Stimulated activated CD8-positive, alpha-beta memory T cell treated with anti-CD3 and anti-CD28 coated beads, Interleukin-7, amount 100 ng/mL, for 48 hours (primary cell): ENCODE measurements at places on chromosomes 12 and 14.
A peak's percentile ranks its signal among the peaks of the same experiment; 100 is the strongest.

DNA sequence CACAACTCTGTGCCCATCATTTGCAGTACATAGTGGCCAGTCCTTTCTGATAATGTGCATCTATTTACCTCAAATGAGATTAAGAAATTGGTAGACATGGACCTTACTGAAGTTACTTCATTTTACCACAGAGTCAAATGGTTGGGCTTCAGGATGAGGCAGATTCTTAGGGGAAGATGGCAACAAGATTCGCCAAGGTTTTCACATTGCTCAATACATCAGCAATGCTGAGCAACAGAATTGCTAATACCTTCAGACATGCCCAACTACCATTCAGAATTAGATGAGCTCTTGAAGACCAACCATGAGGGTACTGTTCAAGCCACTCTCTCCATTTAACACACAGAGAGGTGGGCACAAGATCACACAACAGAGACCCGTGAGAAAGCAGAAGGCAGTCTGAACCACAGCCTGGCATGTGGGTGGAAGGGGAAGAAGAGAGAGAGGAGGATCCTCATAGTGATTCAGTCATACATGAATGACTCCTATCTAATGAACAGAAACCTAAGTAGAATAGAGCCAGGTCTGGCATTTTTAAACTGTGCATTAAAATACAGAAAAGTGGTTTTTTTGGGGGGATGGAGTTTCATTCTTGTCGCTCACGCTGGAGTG is 28.5 kb downstream of the CPM start:
- DNase-seq, result no peak

- no peak for DNase-seq
Observed at GRCh38 chr12:13176256-13176655, 20.3 kb upstream of the EMP1 start.

- peak; percentile 27 for DNase-seq
Observed at GRCh38 chr14:103141117-103141796, 18.0 kb downstream of the TNFAIP2 start.

DNA sequence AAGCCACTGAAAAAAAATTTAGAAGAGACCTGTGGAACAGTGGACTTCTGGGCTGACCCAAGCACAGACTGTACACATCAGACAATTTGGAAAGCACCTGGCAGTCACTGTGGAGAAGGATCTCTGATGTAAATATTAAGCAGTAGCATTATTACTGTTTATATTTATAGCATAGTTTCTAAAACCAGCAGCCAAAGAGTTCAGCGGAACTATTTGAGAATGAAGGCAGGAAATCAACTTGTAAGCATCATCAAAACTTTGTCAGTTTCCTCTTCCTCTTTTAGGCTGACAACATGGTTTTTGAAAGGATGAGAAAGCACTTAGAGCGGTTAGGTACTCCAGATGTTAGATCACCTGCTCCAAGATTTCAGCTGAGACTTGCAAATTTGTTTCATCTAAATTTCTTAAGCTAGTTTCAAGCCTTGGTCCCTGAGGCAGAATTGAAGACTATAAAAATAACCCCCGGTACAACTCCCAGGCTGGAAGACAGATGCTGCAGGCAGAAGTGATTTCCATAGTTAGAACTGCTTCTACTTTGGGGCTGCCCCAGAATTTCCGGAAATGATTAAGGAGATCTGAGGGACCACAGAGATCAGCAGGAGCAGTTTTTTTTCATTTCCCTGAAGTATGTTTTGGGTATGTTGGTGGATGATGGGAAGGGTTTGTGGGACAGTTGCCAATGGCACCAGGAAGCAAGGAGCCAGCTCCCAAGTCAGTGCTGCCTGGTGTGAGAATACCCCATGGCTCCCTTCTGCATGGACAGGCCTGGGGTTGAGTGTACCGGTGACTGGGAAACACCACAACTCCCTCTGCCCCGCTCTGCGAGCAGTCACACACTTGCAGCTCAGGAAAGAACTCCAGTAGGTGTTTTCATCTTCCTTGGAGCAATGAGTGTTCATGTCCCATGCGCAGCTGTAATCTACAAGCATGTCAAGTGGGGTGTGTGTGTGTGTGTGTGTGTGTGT is 354.5 kb downstream of the NUAK1 start:
- no peak for DNase-seq

DNA sequence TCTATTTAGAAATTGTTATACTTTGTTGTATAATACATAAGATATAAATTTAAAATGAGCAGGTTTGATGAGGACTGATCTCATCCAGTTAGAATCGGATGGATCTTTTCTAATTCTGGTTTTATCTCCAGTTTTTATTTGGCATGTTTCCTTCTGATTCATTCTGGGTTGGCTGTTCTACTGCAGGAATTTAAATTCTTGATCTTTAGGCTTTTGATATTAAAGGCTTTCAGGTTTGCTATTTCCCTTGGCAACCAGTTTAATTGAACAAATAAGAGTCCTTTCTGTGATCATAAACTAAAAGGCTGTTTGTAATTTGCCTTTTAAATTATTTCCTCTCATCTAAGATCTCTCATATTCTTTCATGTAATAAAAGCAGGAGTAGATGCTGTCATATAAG is 83.4 kb downstream of the PDE6H start:
- no peak for DNase-seq

- DNase-seq, result no peak
Observed at GRCh38 chr14:100413699-100414098, 90.6 kb downstream of the SLC25A47 start.

DNA sequence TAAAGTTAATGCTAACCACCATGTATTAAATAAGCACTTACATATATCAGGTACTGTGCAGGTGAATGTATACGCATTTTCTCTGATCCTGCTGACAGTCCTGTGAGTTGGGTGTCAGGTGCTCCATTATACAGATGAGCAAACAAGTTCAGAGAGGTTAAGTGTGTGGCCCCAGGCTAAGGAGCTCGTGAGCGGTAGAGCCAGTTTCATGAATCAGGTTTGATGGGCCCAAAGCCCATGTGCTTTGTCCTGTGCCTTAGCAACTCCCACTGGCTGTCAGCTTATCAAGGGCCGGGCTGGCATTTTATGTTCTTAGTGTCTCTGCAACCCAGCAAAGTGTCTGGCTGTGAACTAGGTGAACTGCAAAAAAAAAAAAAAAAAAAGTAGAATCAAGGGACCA is 701.2 kb upstream of the TBX3 start:
- no peak for DNase-seq

- DNase-seq, result no peak
Observed at GRCh38 chr12:88472775-88473174, 107.5 kb downstream of the KITLG start.
